Effector CD4-positive, alpha-beta T cell (primary cell): ENCODE measurements at places on chromosomes 5 and 9.
A peak's percentile ranks its signal among the peaks of the same experiment; 100 is the strongest.

GRCh38 chr5:113437111-113437510 is 2.3 kb upstream of the TSSK1B start:
- no peak for DNase-seq

GRCh38 chr5:80408484-80409366 is 861 bp downstream of the ZFYVE16 start:
- DNase-seq: no peak

DNA sequence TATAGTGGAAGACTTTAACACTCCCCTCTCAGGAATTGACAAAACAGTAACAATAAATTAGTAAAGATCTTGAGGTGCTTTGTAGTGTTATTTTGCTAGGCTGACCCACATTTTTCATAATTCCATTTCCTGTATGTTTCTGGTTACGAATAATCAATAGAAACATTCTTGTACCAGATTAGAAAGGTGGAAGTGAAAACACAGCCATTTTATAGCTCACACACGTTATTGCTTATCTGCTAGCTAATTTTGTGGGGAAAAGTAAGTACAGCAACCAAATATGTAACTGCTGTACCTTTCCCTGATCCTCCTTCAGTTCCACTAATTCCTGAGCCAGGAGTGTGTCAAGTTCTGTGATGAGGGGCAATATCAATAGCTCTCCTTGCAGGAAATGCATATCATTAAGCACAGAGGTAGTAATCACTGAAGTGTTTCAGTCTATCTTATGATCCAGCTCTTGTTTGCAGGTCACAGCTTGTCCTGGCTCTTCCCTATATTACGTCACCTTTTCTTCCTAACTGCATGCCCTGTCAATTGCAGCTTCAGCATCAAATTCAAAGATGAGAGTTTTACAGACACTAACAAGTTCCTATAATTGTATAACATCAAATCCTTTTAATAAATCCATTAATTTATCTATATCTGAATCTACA is 59.4 kb downstream of the MINAR2 start:
- DNase-seq: no peak

DNA sequence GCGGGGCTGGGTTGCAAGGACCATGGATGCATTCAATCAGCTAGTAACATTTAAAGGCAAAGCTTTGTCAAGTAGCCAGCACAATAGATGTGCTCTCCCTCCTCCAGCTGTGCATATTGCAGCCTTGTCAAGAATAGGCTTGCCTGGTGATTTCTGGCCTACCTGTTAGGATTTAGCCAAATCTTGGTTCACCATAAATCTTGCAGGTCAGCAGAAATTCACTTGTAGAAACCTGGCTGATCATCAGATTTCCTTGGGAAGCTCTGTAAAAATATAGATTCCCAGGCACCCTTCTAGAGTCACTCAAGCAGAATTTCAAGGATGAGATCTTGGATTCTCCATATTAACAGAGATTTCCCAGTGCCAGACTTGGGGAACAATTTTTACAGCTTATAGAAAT is 152.2 kb upstream of the SLC12A2 start:
- DNase-seq: no peak

GRCh38 chr9:91134608-91135007 is 227.1 kb downstream of the AUH start:
- DNase-seq: no peak

- no peak for DNase-seq
Measured at GRCh38 chr5:103690676-103691075, 128.1 kb upstream of the NUDT12 start.

DNA sequence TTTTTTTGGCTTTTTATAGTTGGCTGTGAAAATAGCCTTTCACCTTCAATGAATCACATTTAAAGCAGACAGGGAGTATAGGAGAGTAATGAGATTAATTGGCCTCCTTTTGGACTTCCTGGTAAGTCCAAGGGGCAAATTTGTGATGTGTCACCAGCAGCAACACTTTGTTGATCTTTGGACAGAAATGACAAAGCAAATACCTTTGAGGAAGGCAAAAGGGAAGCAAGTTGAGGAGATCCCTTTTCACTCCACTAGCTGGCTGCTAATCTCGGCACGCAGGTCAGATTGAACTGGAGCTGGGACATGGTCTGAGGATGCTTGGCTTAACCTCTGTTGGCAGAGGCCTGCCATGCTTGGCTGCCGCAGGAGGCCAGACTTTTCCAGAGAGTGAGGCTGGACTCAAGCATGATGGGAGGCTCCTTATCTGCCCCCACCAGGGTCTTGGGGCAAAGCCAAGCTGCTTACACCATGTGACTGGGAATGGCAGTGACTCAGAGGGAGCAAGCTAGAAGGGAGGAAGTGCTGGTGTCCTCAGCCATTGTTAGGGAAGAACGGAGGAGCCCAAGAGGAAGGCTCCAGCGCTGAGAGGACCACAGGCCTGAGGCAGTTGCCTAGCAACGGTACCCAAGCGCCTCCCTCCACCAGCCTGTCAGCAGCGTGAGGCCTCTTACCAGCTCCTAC is 174.5 kb upstream of the MAP1B start:
- DNase-seq: no peak

DNA sequence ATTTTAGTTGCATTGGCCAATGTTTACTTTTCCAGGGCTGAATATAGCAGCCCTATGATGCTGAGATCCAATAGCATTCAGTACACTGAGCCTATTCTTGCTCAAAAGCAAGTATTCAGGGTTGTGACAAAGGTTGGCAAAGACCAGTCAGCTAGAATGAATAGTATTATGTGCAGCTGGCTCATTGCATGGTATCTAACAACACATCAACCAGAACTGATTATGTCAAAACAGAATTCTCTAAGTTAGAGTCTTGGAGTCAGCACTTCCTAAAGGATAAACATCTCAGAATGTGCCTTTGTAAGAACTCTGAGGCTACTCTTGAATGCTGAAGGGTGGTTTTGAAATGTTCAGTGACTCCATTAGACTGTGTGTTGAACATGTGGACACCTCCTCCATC is 774.5 kb upstream of the RGMB start:
- no peak for DNase-seq

DNA sequence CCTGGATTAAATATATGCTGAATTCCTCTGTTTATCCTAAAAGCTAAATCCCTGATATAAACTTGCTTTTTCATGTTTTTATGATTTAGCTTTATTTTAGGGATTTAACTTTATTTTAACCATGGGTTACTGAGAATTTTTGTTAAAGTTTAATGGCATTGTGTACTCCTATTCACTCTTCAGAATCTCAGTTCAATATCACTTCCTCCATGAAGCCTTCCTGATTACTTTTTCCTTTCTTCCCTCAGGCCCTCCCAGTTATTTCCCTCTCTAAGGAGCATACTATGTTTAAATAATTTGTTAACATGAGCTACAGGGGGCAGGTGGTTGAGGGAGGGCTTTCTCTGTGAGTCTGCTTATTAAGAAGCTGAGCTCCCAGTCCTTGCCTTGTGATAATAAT is 149.9 kb downstream of the MTX3 start:
- DNase-seq: no peak

DNA sequence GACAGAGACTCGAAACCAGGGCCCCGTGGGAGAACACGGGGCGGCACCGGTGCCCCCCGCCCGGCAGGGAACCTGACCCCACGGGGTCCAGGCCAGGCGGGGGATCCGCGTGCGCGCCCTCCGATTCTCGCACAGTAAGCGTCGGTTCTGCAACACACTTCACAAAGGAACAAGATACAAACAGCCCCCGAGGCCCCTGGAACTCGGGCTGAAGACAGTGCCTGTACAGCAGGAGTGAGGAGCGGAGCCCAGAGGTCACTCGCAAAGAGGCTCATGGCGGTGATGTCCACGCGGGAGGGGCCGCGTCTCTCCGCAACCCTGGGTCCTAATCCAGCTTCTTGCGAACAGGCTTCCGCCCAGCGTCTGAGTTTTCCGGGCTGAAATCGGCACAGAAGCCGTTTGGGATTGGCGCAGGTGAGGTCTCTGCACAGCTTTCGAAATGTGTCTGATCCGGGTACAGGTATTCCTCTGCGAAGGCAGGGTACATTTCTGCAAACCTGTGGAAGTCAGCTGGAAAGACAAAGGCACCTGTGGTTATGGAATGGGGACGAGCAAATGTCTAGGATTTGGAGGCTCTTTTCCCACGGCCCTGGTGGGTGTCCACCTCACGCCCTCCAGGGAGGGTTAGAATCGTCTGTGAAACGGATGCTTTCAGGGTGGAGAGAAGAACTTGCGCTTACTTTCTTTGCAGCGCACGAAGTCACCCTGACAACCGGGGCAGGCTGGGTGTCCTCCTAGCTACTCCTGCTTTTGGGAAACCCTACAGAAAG is 18.3 kb upstream of the SLC6A3 start:
- DNase-seq: no peak

DNA sequence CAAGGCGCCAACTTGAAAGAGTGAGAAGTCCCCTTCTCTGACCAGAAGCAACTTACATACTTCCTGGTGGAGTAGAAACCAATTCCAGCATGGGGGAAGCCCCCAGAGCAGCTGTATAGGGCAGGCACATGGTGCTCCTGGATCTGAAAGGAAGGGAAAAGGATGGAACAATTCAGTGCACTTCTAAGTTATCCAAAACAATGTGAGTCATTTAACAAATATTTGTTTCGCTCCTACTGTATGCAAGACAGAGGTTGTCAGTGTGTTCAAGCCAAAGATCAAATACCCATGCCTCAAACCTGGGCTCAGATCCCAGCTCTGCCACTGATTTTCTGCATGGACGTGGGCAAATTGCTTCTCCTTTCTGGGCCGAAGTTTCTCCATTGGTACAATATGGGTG is 67.1 kb downstream of the LHX2 start:
- DNase-seq: no peak

GRCh38 chr5:134122530-134122929 is 8.0 kb downstream of the TCF7 start:
- DNase-seq: peak; percentile 67

DNA sequence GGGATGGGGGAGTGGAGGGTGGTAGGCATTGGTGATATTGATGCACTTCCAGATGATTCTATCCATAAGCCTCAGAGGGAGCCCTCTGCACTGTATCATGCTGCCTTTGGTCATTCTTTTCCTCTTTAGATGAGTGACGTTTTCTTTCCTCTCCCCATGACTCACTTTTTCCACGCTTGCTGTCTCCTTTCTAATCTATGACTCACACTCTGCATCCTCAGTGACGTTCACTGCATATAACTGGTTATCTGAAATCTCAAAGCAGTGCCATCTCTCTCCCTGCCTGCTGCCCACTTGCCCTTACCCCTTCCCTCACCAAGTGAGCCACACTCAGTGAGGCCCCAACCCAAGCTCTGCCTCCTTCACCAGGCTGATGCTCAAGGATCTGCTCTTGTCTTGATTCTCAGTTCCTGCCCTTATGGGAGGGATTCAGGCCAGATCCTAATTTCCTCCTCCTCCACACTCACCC is 31.6 kb downstream of the PTGS1 start:
- DNase-seq: no peak

GRCh38 chr5:134758176-134758503 is 439 bp upstream of the DDX46 start:
- no peak for DNase-seq

- DNase-seq: no peak
Measured at GRCh38 chr5:172904643-172905345, 54.4 kb upstream of the RPL26L1 start.

- no peak for DNase-seq
Measured at GRCh38 chr9:100108559-100108958, 9.5 kb downstream of the INVS start.

- DNase-seq: no peak
Measured at GRCh38 chr9:79053598-79053997, 518.2 kb upstream of the TLE4 start.

- DNase-seq: no peak
Measured at GRCh38 chr9:106717686-106718085, 145.3 kb upstream of the ZNF462 start.

GRCh38 chr9:126327714-126328185 is 1.1 kb downstream of the MVB12B start:
- DNase-seq: no peak

DNA sequence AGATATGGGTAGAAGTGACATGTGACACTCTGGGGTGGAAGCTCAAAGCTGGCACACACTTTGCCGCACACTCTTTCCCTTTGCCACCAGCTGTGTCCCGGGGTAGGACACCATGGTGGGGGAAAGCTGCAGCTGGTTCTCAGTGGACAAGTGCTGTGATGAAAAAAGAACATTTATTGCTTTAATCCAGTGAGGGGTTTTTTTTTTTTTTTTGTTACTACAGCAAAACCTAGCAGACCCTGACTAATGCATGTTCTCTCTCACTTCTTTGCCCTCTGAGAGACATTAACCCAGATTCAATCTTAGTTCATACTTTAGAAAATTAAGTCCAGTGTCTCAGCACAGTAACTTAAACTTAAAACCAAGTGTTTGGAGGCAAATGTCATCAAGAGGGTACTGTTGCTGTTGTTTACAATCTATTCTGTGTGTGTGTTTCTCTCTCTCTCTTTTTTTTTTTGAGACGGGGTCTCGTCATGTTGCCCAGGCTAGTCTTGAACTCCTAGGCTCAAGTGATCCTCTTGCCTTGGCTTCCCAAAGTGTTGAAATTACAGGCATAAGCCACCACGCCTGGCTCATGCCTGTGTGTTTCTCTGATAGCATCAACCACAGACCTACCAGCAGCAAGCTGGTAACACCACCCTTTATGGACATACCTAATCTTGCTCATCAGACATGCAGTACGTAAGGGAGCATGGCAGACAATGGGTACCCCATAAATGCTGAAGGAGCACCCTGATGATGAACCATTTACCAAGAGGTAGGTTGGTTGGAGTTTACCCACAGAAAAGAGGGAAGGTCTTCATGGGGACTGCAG is 84.7 kb upstream of the TBC1D2 start:
- DNase-seq: no peak

DNA sequence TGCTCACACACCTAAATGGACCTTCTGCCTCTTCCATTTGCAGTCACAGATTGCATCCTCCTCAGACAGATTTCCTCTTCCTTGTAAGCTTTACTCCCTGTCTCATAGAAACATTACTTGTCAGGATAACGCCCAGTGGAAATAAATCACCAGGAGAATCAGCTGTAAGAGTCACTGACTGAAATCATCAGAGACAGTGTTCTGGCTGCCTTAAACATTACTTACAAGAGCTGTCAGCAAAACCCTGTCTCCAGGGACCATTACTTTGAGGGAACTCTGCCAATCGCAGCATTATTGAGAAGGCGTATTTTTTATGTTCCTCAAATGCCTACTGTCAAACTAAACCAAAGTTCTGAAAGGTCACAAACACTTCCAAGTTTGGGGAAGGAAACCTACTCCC is 5.9 kb downstream of the DPYSL3 start:
- DNase-seq: no peak

GRCh38 chr5:138666226-138666742 is 86.9 kb upstream of the CTNNA1 start:
- DNase-seq: no peak

GRCh38 chr9:118170032-118170955 is 466.1 kb downstream of the TLR4 start:
- DNase-seq: no peak
